GM23338 (cell line): ENCODE measurements at places on chromosomes 1 and 21. TPM values are rescaled to one million over a fixed set of nuclear protein-coding genes. Genes with fewer than 3 reads are reported as not detected.
A peak's percentile ranks its signal among the peaks of the same experiment; 100 is the strongest.

The CELA2B gene
- total RNA-seq, result not detected in 2 replicates

The HSD11B1 gene
- not detected in 2 replicates for total RNA-seq

The TAS1R1 gene
- not detected in 2 replicates for total RNA-seq

The CATSPERE gene
- not detected in 2 replicates for total RNA-seq

The MSH4 gene
- 0.24 and 0.97 TPM in 2 replicates for total RNA-seq

The BACE2 gene
- total RNA-seq, result 6.8 and 7.9 TPM in 2 replicates

The LAPTM5 gene
- total RNA-seq, result not detected in 2 replicates

The ANKRD35 gene
- total RNA-seq, result 3.6 and 4.3 TPM in 2 replicates

The ATP1A4 gene
- total RNA-seq, result 0.23 and 0.63 TPM in 2 replicates

The EPHA2 gene
- 35.0 and 51.2 TPM in 2 replicates for total RNA-seq

The BATF3 gene
- total RNA-seq, result 3.6 and 6.8 TPM in 2 replicates

- DNase-seq, result peak; percentile 91
Measured at GRCh38 chr1:171801487-171801891, 20.0 kb downstream of the METTL13 start.

DNA sequence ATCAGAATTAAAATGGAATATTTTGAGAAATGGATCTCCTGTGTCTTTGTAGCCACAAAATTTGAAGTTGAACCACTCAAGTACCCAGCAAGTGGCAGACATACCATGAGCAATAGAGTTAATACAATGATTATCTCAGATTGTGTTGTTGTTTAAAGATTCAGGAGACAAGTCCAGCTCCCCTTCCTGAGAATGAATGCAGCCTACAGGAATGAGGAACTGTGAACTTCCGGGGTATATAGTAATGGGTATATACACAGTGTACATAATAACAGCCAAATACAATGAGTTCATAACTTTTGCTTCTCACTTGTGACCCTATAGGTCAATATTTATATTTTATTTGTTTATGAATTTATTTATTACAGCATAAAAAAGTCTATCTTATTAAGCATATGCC, 445.0 kb downstream of the SETD4 start:
- no peak for DNase-seq

- DNase-seq, result no peak
Measured at GRCh38 chr1:16718908-16719533, 21.3 kb upstream of the RNU1-4 start.

DNA sequence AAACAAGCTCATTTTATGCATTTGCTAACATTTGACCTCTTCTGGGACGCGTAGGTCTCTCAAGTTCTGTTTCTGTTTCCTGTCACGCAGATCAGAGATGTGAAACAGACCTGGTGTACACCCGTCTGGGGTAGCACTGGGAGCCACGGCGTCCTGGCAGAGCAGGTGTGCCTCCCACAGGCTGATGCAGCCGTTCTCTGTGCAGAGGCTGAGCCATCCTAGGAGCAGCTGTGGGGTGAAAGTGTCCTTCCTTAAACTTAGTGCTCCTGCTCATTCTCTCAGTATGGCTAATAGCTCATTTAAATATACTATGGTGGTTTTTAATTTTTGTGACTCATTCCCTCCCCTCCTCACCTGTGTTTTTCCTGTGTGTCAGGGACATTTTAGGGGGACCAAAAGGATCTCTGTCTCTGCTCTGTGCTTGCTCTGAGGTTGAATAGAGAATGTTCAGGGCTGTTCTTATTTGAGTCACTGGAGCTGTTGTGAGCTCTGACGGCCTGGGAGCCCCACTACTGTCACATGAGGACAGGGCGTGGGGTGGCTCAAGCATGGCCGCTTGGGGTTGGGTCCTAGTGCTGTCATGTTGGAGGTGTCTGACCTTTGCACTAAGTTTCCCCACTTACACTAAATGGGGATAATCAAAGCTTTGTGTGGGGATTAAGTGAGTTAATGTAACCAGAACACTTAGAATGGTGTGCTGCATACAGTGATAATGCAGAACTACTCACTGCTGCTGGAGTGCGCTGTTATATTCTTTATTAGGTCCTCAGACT, 43.0 kb downstream of the GALNT2 start:
- DNase-seq, result no peak

GRCh38 chr1:88549536-88549935, 134.5 kb upstream of the PKN2 start:
- DNase-seq, result peak; percentile 30

- DNase-seq, result no peak
Measured at GRCh38 chr21:27681038-27681437, 714.1 kb upstream of the ADAMTS5 start.

- peak; percentile 53 for DNase-seq
Measured at GRCh38 chr1:26784023-26784871, 3.5 kb upstream of the PIGV start.

DNA sequence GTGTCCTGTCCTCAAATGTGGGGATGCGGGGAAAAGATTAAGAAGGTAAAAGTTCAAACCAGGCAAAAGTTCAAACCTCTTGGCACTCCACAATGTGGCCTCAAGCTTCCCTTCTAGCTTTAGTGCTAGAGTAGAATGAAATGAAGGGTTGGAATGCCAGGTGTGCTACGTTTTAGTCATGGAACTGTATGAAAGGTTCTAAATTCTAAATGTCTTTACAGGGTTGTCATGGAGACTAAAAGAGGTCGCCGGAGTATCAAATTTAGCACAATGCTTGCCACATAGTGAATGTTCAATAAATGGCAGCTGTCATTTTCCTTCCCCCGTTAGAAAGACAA, 57.2 kb upstream of the LRRC8D start:
- peak; percentile 30 for DNase-seq

- DNase-seq, result no peak
Measured at GRCh38 chr1:19596065-19596713, 47.9 kb upstream of the NBL1 start.

- DNase-seq, result no peak
Measured at GRCh38 chr1:211566431-211567025, 12.4 kb downstream of the SLC30A1 start.

DNA sequence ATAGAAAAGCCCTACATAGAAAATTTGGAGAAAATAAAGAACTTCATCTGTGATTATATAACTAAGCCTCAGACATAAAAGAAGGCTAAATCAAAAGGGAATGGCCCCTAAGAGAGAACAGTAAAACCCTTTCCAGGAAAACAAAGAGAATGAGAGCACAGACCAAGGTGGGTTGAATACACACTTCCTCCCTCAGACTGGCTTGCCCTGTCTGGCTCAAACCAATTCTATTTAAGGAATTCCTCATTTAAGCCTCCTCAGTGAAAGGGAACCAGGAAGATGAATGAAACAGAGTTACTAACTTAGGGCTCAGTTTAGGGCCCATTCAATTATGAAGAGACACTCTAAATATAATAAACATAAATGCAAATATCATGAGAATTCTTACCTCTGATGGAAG, 10.6 kb upstream of the SYT14 start:
- peak; percentile 64 for DNase-seq

DNA sequence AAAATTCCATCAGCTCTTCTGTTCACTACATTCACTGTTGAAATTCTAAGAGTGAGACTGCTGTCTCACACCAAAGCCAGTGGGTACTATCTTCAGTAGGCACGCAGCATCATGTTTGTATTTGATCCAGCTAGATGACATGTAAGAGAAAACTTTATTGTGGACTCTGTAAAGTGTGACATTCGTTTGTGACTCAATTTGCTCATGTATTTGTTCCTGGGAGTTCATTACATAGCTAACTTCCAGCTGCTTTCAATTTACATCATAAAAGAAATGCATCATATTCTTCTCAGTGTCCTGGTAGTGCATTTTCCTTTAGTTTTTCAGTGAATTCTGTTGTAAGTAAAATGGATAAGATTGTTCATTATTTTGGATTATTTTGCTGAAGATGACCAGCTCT, 31.4 kb downstream of the CTH start:
- DNase-seq, result peak; percentile 38

DNA sequence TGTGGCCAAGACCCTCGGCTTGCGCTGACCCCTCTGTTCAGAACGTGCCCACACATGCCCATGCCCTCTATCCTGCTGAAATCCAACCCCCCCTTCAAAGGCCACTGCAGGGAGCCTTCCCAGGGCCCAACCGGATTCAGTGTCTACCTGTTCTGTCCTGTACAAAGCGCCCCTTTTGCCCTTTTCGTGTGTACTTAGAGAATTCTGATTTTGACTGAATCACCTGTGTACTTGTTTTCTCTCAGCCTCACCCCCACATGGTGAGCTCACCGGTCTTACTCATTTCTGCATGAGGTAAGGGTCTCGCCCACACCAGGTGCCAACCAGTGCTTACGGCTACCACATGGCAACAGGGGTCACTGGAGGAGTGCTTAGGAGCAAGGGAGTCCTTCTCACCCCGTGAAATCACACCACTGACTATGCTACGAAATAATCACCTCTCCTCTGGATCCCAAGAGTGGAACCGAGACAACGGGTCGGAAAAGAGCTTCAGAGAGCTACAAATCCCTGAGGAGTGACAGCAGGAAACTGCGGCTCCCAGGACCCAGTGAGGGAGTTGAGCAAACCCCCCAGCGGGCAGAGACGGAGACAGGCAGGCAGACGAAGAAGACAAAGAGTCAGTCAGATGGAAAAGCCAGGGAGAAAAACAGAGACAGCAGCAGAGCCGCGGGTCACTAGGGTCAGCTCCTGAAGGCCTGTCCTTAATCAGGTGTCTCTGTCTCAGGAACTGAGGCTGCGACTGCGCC, 2.1 kb upstream of the S100A2 start:
- peak; percentile 57 for DNase-seq

GRCh38 chr21:42737951-42738590, 84.7 kb downstream of the PDE9A start:
- DNase-seq, result no peak

GRCh38 chr1:203131548-203132200, 4.1 kb downstream of the ADORA1 start:
- DNase-seq, result no peak

- no peak for DNase-seq
Measured at GRCh38 chr1:216804111-216804510, 80.9 kb upstream of the ESRRG start.

DNA sequence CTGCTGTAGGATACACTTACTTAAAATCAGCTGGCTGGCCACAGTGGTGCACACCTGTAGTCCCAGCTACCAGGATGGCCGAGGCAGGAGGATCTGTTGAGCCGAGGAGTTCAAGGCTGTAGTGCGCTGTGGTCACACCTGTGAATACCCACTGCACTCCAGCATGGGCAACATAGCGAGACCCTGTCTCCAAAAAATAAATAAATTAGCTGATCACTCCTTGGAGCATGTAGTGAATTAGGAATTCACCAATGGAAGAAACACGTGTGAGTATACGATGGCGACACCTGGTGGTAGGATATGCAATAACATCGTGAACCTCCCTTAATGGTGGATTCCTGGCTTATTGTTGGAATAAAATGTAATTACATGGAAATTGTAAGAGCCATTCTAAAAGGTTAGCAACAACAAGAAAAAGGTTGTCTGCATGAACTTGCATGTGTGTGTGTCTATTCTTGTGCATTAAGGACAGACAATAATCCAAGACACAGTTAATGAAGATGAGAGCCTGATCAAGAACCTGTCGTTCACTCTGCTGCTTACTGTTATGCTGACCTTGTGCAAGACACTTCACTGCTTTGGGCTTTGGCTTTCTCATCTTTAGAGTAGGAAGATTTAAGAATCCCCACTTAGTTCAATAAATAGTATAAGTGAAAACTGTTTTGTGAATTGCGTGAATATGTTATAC, 38.6 kb upstream of the COX20 start:
- DNase-seq, result peak; percentile 81

- no peak for DNase-seq
Measured at GRCh38 chr1:39283858-39284257, 79.4 kb downstream of the MACF1 start.

- DNase-seq, result no peak
Measured at GRCh38 chr1:16137890-16138467, 17.9 kb downstream of the EPHA2 start.

GRCh38 chr21:34186109-34186719, 112.8 kb downstream of the MRPS6 start:
- DNase-seq, result no peak

DNA sequence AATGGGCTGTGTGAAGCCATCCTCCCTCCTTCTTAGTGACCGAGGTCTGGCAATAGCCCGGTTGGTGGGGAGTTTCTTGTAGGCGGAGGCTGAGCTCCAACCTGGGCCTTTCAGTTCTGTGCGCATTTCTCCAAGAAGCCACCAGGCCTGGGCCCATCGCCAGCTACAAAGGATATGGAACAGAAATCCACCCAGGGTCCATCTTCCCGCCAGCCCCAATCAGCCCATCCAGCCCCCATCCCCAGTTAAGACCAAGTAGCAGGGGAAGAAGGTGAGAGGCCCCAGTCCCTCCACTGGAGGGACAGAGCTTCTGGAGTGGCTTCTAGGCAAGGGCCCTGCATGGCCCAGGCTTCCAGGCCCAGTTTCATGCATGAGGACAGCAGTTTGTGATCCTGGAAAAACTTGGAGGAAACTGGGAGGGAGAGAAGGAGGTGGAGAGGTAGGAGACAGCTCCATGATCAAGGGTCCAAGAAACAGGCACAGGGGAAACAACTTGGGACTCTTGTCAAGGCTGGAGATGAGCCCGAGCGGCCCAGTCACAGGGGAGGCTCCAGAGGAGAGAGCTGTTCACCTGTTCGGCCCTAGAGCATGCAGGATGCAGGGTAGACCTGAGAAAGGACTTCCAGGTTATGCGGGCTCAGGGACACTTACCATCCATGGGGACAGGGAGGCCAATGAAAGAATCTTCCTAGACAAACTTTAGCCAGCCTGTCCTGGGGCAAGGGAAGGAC, 261.2 kb downstream of the PTPRU start:
- no peak for DNase-seq

DNA sequence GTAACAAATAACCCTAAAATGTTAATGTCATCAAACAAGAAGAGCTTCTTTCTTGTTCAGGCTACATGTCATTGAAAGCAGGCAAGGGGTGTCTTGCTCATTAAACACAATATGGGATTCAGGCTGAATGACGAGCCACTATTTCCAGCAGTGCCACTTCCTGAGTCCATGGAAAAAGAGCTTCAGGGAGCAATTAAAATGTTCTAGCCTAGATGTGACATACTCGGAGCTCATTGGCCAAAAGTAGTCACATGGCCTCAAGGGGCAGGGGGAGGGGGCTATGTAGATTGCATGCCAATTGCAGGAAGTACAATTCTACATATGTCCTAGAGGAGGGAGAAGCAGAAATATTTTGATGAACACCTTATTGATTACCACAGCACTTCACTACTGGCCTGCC, 685.3 kb upstream of the ADGRL2 start:
- peak; percentile 15 for DNase-seq

DNA sequence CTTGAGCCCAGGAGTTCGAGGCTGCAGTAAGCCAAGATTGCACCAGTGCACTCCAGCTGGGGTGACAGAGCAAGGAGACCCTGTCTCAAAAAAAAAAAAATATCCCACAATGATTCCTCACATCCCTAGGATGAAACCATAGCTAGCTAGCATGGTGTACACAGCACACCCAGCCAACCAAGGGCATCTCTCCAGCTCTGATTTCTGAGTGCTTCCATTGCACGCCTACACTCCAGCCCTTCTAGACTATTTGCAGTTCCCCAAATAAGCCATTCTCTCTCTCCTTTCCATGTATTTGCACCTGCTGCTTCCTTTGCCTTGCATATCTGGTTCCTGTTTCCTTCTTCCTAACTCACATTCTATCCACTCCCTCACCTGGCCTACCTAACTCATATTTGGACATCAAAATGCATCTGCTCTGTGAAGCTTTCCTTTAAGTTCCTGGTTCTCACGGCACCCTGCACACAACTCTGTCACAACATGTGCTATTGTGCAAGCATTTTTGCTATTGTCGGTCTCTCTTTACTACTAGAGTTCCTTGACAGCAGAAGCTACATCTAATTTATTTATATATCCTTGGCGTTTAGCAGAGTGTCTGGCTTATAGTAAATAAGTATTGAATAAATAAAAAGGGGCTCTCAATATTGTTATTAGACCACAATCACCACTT, 2.4 kb upstream of the ELAPOR1 start:
- DNase-seq, result no peak
